ENCODE measurements at places on chromosomes 12 and 14.

DNA sequence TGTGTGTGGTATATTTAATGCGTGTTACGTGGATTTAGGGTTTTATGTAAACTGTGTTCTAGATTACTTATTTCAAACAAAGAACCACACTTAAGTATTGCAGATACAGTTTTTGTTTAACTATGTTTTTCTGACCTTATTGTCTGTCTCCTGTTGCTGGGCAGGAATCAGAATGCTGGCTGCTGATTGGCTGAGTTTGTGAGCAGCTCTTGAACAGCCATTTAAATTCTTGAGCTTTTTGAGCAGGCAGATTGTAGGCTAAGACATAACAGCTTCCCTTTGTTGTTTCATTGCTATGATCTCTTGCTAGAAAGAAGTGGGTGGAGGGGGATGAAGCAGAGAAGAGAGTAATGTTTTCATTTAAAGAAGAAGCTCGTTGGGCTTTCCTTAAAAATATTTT is 52.2 kb downstream of the ATF7IP start:
- DNase-seq = peak; percentile 46

DNA sequence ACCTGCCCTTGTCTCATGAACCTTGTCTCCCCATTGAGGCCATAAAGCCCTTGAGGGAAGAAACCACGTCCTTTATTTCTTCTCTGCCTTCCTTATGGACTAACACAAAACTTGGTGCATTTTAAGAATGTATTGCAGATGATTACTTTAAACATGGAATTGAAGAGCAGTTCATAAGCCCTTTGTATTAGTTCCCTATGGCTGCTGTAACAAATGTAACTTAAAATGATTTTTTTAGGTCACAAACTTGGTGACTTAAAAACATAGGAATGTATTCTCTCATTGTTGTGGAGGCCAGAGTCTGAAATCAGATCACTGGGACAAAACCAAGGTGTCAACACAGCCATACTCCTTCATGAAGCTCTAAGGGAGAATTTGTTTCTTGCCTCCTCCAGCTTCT is 185.5 kb downstream of the PHLDA1 start:
- no peak for DNase-seq

DNA sequence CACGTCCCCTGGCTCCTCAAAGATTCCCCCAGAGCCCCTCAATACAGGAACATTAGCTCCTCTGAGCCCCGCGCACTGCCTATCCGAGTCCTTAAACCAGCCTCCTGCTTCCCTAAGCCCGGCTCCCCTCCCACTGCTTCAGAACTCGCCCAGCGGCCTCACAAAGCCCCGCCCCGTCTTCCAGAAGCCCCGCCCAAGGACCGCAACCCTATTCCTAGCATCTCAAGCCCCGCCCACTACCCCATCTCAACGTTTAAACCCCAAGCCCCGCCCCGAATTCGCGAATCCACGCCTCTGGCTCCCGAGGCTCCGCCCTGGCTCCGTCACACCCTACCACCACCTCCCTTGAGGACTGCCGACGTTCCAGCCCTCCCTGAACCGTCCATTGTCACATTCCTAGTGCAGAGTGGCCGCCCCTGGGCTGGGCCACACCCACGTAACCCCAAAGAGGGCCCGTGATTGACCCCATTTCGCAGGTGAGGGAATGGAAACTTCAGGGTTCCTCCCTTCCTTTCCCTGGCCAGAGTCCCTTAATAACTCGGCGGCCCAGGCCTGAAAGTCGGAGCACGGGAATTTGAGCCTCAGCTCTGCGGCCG is 646 bp upstream of the CORO1C start:
- DNase-seq = peak; percentile 97

DNA sequence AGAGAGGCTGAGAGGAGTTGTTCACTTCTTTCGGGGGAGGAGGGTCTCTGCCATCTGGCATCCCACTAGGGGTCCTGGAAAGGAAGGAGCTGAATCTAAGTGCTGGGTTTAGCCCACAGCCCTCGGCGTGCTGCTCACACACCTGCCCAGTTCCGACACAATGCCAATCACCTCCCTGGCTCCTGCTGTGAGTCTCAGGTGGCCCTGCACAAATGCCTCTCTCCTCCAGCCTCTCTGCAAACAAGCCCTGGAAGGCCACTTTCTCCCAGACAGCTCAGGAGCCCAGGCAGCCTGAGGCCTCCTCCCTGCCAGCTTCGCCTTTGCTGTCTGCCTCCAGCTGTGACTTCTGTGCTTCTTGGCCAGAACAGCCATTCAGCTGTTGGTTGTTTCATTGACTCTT is 51.2 kb downstream of the SMIM41 start:
- DNase-seq = no peak

DNA sequence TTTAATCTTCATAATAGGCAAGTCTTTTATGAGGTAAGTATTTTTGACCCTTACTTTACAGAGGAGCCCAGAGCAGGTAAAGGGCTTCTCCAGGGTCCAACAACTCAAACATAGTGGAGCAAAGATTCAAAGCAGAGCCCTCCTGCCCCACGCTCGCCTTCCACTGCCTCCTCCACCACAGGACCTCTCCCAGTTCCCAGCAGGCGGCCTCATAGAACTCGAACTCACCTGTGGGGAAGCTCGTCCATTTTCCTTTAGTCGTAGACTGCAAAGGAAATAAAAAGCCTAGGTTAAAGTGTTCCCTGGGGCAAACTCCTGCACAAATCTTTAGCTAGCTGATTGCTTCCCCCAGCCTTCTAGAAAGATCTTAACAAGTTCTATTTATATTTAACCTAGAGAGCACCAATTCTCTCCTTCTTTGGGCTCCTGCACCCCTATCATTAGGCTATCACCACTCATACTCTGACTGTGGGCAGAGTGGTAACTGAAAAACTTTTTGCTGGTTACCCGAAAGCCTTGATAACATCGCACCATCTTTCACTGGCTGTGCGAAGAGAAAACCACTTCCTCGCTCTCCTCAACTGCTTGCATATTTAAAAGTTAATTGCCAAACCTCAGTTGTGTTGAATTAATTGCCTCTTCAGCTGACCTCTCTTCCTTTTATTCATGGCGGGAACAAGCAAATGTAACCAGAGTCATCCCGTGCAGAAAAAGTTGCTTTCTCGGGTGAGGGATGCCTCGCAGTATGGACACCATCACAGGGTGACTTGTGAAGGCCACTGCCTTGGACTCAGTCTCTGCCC is 299.6 kb downstream of the DPF3 start:
- DNase-seq = no peak

DNA sequence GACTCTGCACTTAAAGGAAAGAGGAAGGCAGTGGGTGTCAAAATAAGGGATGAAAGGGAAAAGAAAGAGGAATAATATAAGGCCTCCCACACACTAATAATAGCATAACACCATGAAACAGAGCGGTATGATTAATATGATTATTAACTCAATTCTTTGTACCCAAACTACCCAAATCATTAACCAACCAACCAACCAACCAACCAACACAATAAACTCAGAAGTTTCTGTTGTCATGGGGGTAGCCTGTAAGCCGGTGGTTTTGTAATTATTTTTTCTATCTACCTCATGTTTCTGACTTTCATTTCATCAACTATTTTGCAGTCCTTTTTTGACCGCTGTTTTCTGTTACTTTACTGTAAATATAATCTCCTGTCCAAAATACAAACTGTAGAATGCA is 105.8 kb downstream of the RERG start:
- DNase-seq = no peak

Data from RWPE1 (cell line).